ENCODE measurements at places on chromosomes 7 and 10. TPM values are rescaled to one million over a fixed set of nuclear protein-coding genes. Genes with fewer than 3 reads are reported as not detected.

DNA sequence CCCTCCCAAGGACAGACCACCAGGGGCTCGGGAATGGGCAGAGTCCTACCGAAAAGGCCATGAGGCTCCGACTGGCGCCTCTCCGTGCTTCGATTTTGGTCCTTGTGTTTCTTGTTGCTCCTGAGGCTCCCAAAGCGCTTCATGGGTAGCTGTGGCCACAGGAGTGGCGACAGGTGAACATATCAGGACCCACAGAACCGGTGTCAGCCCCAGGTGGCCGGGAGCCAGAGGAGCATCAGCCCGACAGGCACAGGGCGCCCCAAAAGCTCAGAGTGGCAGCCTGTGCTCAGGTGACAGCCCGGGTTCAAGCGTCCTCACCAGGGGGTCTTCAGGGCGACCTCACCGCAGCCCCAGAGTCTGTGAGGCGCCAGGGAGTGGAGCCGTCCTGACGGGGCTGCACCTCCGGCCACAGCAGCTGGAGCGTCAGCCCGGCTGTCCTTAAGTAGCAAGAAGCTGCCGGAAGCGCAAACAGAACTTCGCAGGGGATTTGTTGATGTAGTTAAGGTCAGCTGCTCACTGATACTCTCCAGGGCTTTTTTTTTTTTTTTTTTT, 141.0 kb downstream of the PRKAG2 start:
- no peak for DNase-seq

GRCh38 chr10:114294549-114294948, 55.5 kb downstream of the VWA2 start:
- DNase-seq: no peak

DNA sequence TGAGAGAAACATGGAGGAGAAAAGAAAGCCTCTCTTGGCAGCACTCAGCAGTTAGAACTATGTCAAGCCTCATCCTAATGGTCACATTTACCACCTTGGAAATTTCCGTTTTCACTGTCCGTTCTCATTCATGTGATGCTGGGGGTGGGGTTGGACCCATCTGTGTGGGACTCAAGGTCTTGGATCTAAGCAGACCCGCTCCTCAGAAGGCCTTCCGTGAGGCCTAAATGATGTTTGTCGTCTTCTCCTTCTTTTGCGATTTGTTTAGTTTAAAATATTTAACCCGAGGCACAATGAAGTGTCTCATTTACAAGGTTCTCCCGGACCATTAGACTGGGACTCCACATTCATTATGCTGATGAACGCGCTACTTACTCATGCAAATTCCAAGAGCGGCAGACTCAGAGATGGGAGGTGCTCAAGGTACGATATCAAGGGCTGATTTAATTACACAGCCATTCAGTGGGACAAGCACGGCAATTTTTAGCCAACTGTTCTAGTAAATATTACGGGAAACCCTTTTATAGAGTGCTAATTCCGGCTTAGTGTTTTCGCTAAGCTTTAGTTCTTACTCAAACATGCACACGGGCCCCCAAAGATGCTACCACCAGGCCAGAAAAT, 109.1 kb upstream of the EFCAB10 start:
- DNase-seq: no peak

DNA sequence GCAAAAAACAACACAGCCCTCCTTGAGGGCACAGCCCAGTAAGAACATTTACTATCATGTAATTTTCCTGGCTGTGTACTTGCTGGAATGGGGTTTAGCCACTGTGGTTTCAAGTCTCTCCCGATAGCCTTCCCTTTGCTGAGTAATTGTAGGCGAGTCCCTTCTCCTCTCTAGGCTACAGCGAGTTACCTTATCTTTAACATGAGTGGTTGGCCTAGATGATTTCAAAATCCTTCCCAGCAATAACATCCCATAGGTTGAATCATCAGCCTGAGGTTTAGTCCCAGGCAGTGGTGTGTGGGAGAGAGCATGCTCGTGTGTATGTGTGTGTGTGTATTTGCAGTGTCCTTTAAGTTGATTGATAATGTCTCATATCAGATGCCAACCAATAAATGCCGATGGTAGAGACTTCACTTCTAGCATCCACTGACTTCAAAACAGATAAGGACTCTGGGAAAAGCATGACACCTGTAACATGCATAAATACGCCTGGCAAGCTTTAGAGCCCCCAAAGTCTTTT, 142.9 kb upstream of the ZMIZ1 start:
- DNase-seq: no peak

- DNase-seq: no peak
Observed at GRCh38 chr10:28139138-28139537, 140.3 kb upstream of the ODAD2 start.

DNA sequence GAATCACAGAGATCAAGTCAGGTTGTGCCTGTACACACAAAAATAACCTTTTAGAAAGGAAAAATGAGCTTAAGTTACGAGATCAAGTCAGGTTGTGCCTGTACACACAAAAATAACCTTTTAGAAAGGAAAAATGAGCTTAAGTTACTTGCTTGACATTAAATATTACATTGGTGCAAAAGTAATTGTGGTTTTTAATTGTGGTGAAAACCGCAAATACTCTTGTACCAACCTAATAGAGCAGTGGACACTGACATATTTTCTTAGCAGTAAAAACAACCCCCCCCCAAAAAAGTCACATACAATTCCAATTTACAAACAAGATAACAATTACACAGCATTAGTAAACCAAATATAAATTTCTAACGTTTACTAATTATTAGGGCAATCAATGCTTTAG, 595.6 kb downstream of the GRM8 start:
- DNase-seq: no peak

GRCh38 chr10:22780474-22780885, 66.1 kb upstream of the PIP4K2A start:
- DNase-seq: no peak

GRCh38 chr10:69439350-69439739, 11.9 kb upstream of the TSPAN15 start:
- DNase-seq: peak; percentile 63

GRCh38 chr7:94658826-94659225, 2.9 kb upstream of the SGCE start:
- no peak for DNase-seq

TMEM139 gene
- total RNA-seq: 10.9 TPM

SPDYE17 gene
- total RNA-seq: not detected

PRKAG2 gene
- total RNA-seq: 14.3 TPM

DNAJC1 gene
- total RNA-seq: 101 TPM

- no peak for DNase-seq
Observed at GRCh38 chr10:126420567-126421300, 32.5 kb upstream of the ADAM12 start.

DNA sequence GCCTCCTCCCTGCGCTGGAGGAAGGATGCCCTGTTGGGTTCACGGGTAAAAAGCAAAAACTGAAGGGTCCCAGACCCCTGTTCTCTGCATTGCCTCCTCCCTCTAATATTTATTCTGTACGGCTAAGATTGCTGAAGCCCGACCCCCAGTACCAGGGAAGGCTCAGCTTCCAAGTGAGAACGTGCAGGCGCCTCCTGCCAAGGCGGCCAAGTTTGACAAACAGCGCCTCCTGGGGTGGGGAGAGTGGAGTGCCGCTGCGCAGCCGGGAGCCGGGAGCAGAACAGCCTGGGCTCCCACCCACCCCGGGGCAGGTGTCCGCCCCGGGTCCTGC, 4.7 kb upstream of the EBF3 start:
- no peak for DNase-seq

GRCh38 chr10:43151371-43151770, 13.1 kb downstream of the CSGALNACT2 start:
- DNase-seq: no peak

STK31 gene
- not detected for total RNA-seq

DNA sequence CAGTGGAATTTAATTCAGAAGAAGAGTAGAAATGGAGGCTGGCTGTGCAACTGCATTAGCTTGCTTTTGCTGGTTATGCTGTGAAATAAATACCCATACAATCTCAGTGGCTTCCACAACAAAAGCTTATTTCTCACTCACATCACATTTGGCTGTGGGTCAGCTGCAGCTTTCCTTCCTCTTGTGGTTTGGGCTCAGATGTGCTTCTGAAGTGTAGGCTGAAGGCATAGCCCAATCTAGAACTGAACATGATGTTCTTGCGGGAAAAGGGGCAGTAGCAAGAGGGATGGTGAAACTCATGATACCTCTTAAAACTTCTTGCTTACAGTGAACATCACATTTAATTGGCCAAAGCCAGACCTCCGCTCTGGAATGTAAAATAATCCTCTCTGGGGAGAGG, 119.9 kb downstream of the HECW1 start:
- DNase-seq: peak; percentile 34

GRCh38 chr7:114218283-114218682, 196.3 kb upstream of the FOXP2 start:
- no peak for DNase-seq

DNA sequence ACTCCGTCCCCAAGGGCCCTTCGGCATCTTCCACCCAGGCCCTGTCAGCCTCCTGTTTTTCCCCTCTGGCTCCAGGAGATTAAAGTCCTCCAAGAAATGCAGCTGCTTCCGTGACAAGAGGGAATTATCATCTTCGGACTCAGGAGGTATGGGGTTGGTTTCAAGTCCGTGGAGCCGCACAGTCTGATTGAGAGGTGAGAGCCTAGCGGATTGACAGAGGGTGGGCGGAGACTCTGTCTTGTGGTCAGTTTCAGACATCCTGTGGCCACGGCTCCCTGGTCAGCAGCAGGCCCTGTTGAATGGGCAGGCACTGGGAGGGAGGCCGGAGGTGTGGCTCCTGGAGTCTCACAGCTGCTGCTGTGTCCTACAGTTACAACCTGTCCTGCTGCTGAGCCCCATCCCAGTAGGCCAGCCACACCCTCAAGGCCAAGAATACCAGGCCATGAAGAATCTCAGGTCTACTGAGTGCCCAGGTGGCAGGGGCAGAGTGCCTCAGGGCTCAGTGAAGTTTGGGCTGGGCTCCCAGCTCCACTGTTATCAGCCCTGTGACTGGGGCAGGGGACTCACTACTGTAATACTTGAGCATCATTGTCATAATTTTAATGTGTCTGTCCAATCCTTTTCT, 49.3 kb upstream of the ZNF716 start:
- peak; percentile 53 for DNase-seq

GRCh38 chr7:8184221-8184620, 77.7 kb downstream of the ICA1 start:
- DNase-seq: no peak
